Right renal pelvis (tissue), 4 donors: ENCODE measurements at places on chromosomes 1 and 21.

DNA sequence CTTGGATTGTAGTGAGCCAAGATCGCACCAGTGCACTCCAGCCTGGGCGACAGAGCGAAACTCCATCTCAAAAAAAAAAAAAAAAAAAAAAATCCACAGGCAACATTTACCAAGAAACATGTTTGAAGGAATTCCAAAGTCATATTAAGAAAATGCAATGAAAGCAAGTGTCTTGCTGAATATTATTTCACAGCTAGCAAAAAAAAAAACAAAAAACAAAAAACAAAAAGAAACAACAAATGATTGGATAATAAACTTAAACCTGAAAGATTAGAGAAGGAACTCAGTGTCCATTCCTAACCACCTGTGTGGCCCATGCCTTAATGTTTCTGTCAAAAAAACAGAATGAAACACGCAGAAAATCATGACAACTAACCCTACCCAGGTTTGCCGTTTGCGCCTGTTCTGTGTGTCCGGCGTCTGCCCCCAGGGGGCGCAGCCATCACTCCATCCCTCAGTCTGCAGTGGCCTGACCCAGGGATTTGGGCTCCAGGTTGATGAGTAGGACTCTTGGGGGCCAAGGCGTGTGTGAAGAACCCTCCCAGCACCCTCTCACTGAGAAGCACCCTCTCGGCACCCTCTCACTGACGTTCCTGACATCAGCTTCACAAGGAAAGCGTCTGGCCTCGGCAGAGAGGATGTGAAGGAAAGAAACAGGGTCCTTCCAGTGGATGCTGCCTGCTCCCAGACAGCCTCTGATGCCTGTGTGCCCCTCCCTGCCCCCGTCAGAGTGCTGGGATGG is 19.2 kb upstream of the PTTG1IP start:
- DNase-seq = no peak

GRCh38 chr1:203640723-203641502 is 14.3 kb downstream of the ATP2B4 start:
- no peak for DNase-seq

- DNase-seq = no peak
Measured at GRCh38 chr1:175118375-175119367, 51.0 kb downstream of the TNN start.

GRCh38 chr1:209619696-209620486 is 32.3 kb downstream of the LAMB3 start:
- no peak for DNase-seq

- no peak for DNase-seq
Measured at GRCh38 chr1:44643721-44644334, 30.5 kb downstream of the TMEM53 start.

- no peak for DNase-seq
Measured at GRCh38 chr21:14239281-14239680, 23.3 kb downstream of the RBM11 start.

- DNase-seq = no peak
Measured at GRCh38 chr21:15729346-15729673, 472 bp upstream of the USP25 start.

DNA sequence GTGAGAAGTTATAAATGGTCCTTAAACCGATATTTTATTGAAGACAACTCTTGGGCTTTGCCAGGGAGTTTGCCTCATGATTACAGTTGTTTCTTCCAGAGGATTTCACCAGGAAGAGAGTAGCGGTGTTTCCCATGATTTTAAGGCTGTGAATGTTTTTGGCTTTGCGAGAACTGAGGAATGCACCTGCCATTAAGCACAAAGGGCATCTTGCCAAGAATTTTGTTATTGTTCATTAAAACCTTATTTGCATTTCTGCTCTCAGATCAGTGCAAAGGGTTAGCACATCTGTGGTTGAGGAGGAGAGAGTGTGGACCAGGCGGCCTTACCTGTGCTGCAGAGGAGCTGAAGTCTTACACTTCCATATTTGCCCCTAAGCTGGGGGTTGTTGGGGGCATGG is 13.8 kb downstream of the CNIH3 start:
- DNase-seq = no peak
